ENCODE measurements at places on chromosomes 2 and 18.

DNA sequence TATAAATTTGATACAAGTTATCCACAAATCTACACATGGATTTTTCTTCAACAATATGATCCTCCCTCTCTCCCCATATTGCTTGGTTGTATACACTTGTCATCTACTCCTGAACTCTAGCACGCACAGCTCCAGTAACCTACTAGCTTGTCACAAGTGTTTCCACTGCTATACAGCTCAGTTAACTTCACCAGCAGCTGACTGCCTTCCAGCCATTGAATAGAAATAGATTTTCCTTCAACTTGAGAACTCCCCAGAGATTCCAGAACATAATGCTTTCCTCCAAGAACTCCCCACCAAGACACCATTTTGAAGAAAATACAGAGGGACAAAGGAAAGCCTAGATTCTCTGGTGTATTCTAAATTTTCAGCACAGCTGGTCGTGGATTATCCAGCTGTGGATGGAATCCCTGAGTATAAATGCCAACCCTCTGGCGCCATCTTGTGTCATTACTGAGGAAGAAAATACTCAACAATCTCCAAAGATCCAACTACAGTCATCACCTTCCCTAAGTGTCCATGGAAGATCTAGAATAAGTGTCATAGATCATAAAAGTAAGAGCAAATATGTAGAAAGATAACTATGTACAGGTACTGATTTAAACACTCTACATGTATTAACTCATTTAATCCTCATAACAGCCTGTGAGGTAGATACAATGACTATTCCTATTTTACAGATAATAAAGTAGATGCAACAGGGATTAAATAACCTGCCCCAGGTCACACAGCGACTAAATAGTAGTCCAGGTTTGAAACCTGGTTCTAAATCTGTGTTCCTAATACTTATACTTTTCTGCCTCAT is 156.7 kb downstream of the ARHGAP28 start:
- no peak for DNase-seq

DNA sequence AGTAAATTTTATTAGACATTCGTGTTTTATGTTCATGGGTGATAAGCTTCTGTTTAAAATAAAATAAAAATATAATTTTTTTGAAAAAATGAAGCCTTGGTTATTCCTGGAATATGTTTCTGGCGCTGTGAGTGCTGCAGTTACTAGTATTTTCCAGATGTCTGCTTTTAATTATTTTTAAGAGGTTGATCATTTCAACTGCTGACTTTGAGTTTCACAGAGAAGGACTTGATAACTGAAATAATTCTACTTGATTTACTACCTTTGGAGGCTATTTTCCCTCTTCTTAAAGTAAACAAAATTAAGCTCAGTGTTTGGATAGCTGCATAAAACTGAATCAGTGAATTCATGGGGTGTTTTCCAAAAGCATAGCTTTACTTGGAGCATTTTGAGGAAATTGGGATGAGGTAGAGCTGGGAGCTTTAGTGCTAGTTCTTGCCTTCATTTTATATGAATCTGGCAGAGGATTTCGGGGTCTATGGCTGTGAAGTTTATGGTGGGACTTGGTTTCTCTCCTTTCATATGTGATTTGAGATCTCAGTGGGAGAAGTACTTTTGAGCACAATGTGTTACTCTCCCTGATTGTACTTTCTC is 666.5 kb downstream of the DCDC2C start:
- no peak for DNase-seq

- no peak for DNase-seq
Observed at GRCh38 chr2:136112317-136113208, 5.4 kb downstream of the CXCR4 start.

DNA sequence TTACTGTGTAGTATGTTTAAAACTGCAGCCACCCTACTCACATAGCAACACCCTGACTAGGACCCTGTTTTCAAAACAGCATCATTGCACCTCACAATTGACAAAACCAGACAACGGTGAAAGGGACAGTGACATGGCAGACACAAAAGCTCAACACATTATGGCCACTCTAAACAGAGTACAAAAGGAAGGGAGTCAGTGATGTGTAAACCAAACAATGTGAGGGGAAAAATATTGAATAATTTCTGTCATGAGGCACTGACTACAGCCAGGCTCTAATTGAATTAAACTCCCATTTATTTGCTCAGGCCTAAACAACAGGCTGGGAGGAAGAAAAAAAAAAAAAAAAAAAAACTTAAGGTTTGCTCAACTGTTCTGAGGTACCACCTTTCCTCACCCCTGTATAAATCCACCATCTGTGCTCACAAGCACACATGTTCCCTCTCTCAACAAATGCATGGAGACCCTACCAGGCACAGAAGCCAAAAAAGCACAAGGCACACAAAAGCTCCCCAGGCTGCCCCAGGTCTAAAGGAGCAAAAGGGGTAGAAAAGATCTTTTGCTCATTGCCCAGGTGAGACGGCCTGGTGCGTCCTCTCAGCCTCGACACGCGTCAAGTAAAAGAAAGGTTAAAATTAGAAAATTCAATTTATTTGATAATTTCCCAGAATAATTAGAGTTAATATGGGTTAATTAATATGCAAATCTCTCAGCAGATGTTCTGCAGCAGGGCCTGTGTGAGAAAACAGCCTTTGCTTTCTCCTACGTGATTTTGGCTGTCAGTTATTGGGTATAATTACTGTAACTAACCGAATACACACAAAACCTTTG is 80.9 kb downstream of the ZEB2 start:
- DNase-seq = no peak

GRCh38 chr2:25042321-25043240 is 705 bp downstream of the EFR3B start:
- peak; percentile 33 for DNase-seq
